ENCODE measurements at places on chromosomes 5 and 9.

GRCh38 chr9:125867751-125868415 lies 120.7 kb downstream of the PBX3 start:
- DNase-seq: no peak

DNA sequence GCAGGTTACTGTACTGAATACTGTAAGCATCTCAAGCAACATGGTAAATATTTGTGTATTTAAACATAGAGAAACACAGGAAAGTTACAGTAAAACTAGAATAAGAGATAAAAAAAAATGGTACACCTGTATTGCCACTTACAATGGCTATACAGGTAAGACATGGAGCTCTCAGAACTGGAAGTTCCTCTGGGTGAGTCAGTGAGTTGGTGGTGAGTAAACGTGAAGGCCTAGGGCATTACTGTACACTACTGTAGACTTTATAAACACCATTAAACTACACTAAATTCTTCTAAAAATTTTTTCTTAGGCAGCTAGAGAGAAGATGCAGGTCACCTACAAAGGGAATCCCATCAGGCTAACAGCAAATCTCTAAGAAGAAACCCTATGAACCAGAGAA lies 872.9 kb downstream of the TAF11L14 start:
- DNase-seq: no peak

DNA sequence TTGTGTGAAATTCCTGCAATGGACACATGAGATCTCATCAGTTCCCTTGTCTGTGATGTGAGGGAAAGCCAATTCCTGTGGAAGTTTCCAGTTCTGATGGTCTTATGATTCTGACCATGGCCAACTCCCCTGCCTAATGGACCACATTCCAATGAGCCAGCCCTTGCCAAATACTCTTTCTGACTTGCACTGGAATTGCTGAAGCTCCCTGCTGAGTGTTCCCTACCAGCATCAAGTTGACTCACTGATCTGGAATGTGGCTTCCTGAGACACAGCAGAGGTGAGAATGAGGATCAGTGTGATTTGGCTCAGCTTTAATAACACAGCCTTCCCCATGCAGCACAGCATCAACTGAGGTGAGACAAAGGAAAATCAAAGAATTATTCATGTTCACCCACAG lies 427.8 kb downstream of the KDM4C start:
- DNase-seq: peak; percentile 73

- no peak for DNase-seq
Observed at GRCh38 chr5:106601620-106602019, 1069.1 kb downstream of the EFNA5 start.

DNA sequence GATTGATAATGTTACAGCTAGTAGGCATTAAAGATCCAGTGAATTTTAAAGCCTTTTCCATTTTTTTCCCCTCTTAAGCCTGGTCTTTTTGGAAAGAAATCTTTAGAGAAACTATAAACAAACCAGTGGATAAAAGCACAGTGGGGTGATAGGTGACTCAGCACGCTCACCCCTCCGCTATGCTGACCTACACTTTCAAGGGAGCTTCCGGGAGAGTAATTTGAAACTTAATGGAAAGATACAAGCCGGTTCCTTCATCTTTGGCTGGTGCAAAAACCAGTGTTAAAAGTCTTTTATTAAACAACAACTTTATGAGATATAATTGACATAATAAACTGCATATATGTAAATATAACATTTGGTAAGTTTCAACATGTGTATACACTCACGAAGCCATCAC lies 27.0 kb upstream of the ALDOB start:
- DNase-seq: peak; percentile 74

GRCh38 chr5:134129411-134130238 lies 15.1 kb downstream of the TCF7 start:
- no peak for DNase-seq

- DNase-seq: peak; percentile 70
Observed at GRCh38 chr9:120985819-120986222, 59.2 kb upstream of the TRAF1 start.
